ENCODE measurements at places on chromosomes 12 and 14. TPM values are rescaled to one million over a fixed set of nuclear protein-coding genes. Genes with fewer than 3 reads are reported as not detected.

Gene ZBTB1
- total RNA-seq = 39.6 TPM

Gene FAM186B
- total RNA-seq = not detected

Gene SMIM41
- total RNA-seq = not detected

Gene TAC3
- total RNA-seq = 4.7 TPM

Gene VPS33A
- 15.5 TPM for total RNA-seq

All from temporal lobe (tissue), 4 donors.